Eye (tissue), 1 donor: ENCODE measurements at places on chromosomes 16 and 17.
A peak's percentile ranks its signal among the peaks of the same experiment; 100 is the strongest.

- no peak for DNase-seq
Observed at GRCh38 chr16:80809366-80809765, 5.0 kb upstream of the CDYL2 start.

DNA sequence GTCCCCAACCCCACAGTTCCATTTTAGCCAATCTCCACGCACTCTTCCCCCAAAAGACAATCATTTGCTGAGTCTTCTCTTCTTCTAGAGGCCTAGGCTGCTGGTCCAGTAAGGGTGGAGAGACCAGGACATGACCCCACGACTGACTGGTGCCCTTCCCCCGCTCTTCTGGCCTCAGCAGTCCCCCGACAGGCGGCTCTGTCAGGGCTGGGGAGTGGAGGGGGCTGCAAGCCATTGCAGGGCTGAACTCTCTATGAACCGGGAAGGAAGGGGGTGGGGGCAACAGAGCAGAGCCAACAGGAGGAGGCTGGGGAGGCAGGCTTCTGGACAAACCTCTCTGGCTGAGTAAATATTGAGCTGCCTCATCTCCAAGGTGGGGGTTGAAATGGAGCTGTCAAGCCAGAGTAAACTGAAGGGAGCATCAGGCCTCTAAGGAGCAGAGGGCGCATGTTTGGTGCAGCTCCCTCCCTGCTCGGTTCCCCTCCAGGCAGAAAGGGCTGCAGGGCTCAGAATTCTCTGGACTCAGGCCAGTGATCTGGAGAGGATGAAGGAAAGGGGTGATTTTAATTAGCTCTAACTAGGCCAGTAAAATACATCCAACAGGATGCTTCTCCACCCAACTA lies 8.7 kb downstream of the HOXB1 start:
- no peak for DNase-seq

DNA sequence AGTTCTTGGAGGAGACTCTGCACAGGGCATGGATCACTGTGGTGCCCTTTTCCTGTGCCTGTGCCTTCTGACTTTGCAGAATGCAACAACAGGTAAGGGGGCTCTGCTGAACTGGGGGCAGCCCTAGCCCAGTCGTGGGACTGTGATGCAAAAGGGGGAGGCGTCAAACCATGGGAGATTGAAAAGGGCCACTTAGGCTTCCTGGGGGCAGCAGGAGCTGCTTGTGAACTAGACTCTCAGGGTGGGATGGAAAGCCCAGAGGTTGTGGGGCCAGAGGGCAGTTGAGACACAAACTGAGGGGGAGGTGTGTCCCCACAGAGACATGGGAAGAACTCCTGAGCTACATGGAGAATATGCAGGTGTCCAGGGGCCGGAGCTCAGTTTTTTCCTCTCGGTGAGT lies 19.6 kb downstream of the ADGRG5 start:
- DNase-seq, result no peak

- DNase-seq, result no peak
Observed at GRCh38 chr16:11604783-11605563, 18.3 kb upstream of the LITAF start.

- no peak for DNase-seq
Observed at GRCh38 chr16:11973070-11973469, 3.5 kb upstream of the SNX29 start.

GRCh38 chr16:88333848-88334777 lies 48.6 kb upstream of the ZNF469 start:
- DNase-seq, result no peak

DNA sequence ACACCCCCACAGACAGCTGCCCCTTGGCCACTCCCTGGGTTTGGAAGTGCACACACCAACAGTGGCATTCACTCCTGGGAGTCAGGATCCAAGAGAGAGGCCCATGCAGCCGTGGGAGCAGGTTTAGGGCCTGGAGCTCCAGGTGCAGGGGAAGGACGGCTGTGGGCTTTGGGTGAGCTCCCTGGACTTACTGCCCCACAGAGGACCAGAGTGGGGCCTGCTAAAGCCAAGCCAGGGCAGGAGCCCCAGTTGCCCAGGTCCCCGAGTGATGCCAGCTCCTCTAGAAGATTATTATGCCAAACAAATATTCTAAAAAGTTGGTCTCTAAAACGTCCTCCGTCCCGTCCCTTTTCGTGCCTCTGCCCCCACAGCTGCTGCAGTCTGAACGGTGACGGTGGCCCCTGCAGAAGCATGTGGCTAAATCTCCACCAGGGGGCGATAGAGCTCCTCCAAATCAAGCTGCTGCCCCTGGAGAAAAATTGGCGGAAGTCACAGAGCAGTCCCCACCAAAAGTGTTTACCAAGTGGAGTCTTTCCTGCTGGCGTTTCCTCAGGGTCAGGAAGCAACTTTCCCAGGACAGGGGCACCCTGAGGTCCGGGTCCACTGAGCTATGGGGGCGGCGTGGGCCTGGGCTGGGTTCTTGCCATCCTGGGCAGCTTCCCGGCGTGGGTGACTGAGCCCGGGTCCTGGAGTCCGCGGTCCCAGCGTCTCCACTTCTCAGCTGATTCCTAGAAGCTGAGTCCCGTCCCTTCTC lies 4.2 kb downstream of the ARMC7 start:
- DNase-seq, result peak; percentile 97

GRCh38 chr16:88358023-88358420 lies 24.7 kb upstream of the ZNF469 start:
- no peak for DNase-seq

DNA sequence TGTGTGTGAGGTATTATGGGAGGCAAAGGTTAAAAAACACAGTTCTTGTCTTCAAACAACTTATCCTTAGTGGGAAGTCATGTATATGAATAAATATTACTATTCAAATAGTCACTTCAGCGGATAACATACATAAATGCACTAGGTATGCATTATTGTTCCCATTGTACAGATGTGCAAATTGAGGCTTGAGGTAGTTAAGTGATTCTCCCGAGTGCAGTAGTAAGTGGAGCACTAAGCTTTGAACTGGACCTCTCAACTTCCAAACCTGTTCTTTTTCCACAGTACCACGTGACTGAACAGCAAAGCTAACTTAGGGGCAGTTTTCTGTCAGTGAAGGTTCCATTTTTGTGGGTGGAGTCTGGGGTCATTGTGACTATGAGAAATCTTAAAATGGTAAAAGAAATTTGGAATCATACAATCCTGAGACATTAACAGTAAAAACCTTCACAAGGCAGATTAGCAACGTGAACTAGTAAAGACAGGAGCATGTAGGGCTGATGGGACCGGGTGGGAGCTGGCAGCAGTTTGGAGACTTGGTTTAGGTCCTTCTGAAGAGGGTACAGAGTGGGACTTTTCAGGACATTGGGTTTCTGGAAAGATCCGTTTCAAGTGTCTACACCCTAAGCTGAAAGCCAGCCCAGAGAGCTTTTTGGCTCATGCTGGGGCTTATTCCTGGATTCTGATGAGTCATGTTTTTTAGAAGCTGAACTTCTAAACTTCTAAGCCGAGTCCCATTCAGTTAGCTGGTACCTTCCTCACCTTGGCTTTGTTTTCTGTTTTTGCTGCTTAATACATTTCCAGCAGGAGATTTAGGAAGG lies 204.9 kb downstream of the PRKCA start:
- DNase-seq, result no peak

DNA sequence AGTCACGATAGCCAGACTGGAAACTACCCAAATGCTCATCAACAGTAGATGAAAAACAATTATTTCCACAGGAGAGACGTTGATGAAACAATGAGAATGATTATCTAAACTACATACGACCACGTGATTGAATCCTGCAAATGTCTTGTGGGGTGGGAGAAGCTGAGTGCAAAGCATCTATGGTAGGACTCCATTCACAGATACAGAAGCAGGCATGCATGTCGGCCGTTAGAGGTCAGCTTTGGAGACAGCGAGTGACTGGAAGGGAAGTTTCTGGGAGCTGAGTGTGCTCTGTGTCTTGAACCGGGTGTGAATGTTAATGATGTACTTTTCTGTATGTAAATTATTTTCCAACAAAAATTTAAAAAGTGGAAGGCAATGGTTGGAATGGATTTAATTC lies 71.5 kb upstream of the DNAJA2 start:
- DNase-seq, result peak; percentile 45

GRCh38 chr16:7336742-7337141 lies 4.1 kb downstream of the RBFOX1 start:
- no peak for DNase-seq

DNA sequence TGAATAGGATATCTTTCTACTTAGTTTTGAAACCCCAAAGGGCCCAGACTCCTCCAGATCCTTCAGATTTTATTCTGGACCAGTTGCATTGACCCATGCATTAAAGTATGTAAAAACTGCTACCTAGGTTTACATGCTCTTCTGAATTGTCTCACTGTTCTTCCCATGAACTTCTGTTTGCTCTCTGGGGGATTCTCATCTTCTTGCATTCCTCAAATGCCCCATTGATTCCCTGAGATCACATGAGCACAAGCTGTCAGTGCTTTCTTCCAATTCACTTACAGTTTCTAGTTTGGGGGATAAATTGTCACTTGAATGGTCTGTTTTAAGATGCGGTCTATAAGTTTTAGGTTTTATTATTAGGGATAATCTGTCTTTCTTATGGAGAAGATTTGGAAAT lies 188.9 kb upstream of the KIF2B start:
- DNase-seq, result peak; percentile 38

DNA sequence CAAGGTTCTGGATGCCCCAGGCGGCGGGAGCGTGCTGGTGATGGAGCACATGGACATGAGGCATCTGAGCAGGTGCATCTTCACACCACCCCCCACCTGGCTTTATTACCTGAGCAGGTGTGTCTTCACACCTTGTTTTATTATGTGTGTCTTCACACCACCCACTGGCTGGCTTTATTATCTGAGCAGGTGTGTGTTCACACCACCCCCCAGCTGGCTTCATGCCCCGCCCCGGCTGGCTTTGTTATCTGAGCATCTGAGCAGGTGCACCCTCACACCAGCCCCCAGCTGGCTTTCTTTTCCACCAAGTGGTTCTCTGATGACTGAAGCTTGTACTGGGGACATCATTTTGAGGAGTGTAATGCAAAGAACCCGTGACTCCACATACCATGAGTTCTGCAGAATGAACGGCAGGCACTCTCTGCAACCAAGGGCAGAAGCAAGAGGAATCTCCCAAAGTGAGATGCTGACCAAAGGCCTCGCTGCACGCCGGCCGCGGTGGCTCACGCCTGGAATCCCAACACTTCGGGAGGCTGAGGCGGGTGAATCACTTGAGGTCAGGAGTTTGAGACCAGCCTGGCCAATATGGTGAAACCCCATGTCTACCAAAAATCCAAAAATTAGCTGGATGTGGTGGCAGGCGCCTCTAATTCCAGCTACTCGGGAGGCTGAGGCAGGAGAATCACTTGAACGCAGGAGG lies 2.6 kb downstream of the FN3KRP start:
- no peak for DNase-seq
